NCI-H1092 treated with DMSO at 0.1 percent for 48 hours (cell line): ENCODE measurements at places on chromosomes 13 and 19.

DNA sequence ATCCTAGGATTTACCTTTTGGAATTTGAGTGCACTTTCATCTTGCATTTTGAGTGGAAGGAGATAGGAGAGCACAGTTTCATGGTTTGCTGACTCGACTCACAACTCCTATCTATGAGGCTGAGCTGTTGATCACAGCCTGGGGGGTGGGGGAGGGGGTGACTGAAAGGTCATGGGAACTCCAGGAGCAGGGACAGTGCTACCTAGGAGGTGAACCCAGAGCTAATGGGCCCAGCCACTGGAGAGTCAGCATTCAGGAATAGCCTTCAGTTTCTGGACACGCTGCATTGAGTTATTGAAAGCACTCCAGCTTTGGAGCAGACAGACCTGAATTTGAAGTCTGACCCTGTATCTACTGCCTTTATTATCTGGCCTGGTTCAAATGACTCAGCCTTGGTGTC is 339.9 kb downstream of the SLC7A1 start:
- DNase-seq = no peak

GRCh38 chr13:30978981-30979956 is 46.8 kb downstream of the TEX26 start:
- DNase-seq = no peak

- DNase-seq = no peak
Measured at GRCh38 chr19:31639306-31639705, 290.1 kb upstream of the TSHZ3 start.

DNA sequence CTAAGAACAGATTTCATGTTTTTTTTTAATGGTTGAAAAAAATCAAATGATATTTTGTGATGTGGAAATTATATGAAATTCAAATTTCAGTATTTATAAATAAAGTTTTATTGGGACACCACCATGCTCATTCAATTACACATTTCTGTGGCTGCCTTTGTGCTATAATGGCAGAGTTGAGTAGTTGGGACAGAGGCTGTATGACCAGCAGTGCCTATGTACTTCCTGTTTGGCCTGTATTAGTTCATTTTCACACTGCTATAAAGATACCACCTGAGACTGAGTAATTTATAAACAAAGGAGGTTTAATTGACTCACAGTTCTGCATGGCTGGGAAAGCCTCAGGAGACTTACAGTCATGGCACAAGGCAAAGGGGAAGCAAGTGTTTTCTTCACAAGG is 33.6 kb downstream of the AKAP11 start:
- no peak for DNase-seq
